ENCODE measurements at places on chromosomes 1 and 21. TPM values are rescaled to one million over a fixed set of nuclear protein-coding genes. Genes with fewer than 3 reads are reported as not detected.

LCE1A gene
- total RNA-seq, result not detected

RHOC gene
- total RNA-seq, result 386 TPM

FAM72C gene
- total RNA-seq, result 0.83 TPM

RBM11 gene
- 0.17 TPM for total RNA-seq

CD34 gene
- under 0.01 TPM for total RNA-seq

TBX15 gene
- 0.99 TPM for total RNA-seq

LCE1F gene
- total RNA-seq, result not detected

ZNF683 gene
- total RNA-seq, result not detected

L1TD1 gene
- 0.26 TPM for total RNA-seq

TNNT2 gene
- total RNA-seq, result not detected

RHCE gene
- 0.26 TPM for total RNA-seq

IL19 gene
- not detected for total RNA-seq

PRDM16 gene
- 1.8 TPM for total RNA-seq

AGTRAP gene
- 47.3 TPM for total RNA-seq

MYCBP gene
- 2.1 TPM for total RNA-seq

ARHGEF16 gene
- 0.17 TPM for total RNA-seq

PDIK1L gene
- 5.1 TPM for total RNA-seq

LRRIQ3 gene
- total RNA-seq, result 1.3 TPM

CFHR1 gene
- 0.50 TPM for total RNA-seq

DCST1 gene
- total RNA-seq, result not detected

AIRE gene
- total RNA-seq, result not detected

AMIGO1 gene
- 1.8 TPM for total RNA-seq

ZYG11A gene
- total RNA-seq, result 0.77 TPM

KCNE1 gene
- 0.33 TPM for total RNA-seq

CNST gene
- total RNA-seq, result 20.0 TPM

NPL gene
- 2.6 TPM for total RNA-seq

AGMAT gene
- total RNA-seq, result 1.0 TPM

BRINP2 gene
- total RNA-seq, result 0.26 TPM

GMEB1 gene
- 6.2 TPM for total RNA-seq

TMPRSS15 gene
- total RNA-seq, result not detected

P3R3URF gene
- total RNA-seq, result not detected

C2CD2 gene
- 18.0 TPM for total RNA-seq

CAPZB gene
- 77.6 TPM for total RNA-seq

FAM78B gene
- 0.33 TPM for total RNA-seq

CITED4 gene
- total RNA-seq, result 2.6 TPM

C1orf87 gene
- under 0.01 TPM for total RNA-seq

CELA3B gene
- not detected for total RNA-seq

DNALI1 gene
- 5.0 TPM for total RNA-seq

GTF2B gene
- 36.2 TPM for total RNA-seq

FBXO2 gene
- 2.6 TPM for total RNA-seq

SYDE2 gene
- 7.4 TPM for total RNA-seq

FMO4 gene
- total RNA-seq, result 7.3 TPM

FCRL1 gene
- total RNA-seq, result not detected

ITPKB gene
- 15.9 TPM for total RNA-seq

COL9A2 gene
- total RNA-seq, result 2.1 TPM

SYT6 gene
- total RNA-seq, result not detected

ASB17 gene
- not detected for total RNA-seq

TNFRSF18 gene
- 0.77 TPM for total RNA-seq

SPATA45 gene
- 0.51 TPM for total RNA-seq

RAB25 gene
- total RNA-seq, result not detected

ZNF648 gene
- not detected for total RNA-seq

TNNI3K gene
- 0.66 TPM for total RNA-seq

LCE1B gene
- total RNA-seq, result not detected

TTC34 gene
- under 0.01 TPM for total RNA-seq

ADAM30 gene
- not detected for total RNA-seq

VWA1 gene
- total RNA-seq, result 2.6 TPM

MYBPH gene
- total RNA-seq, result 0.17 TPM

FAM167B gene
- total RNA-seq, result 2.1 TPM

CACNA1S gene
- not detected for total RNA-seq

FCER1A gene
- not detected for total RNA-seq

Data from fibroblast of lung (primary cell).